Foreskin fibroblast (primary cell): ENCODE measurements at places on chromosomes 3 and 15.
A peak's percentile ranks its signal among the peaks of the same experiment; 100 is the strongest.

DNA sequence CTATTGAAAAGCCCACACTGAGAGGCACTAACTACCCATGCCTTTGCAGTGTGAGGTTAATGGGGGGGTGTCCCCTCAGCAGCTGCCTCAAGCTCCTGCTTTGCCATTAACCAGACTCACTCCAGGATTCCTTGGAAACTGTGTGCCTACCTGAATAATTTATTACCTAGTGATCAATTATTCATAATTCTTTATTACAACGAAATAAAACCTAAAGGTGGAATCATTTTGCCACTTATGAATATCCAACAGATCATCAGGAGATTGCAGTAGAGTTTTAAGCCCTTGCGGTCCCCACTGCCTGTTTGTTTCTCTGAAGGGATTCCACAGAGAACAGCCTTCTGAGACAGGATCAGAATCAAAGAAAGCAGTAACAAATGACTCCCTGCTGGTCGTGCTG lies 23.3 kb downstream of the NEK11 start:
- no peak for DNase-seq

DNA sequence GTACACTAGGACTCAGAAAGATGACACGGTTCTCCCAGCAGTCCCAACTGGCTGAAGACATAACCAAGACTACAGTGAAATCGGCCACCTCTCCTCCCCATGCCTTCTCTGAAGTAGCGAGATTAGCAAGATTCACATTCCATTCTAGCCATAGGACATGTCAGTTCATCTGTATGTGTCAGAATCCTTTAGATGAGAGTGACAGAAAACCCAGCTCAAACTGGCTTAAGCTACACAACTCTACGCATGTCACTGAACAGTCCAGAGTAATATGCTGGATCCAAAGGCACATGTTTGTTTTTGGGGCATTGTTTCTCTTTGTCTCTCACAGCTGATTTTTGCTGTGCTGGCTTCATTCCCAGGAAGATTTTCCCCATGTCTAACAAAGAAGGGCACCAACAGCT lies 75.8 kb downstream of the RARB start:
- DNase-seq: no peak

GRCh38 chr3:28590860-28591259 lies 242.2 kb upstream of the AZI2 start:
- DNase-seq: no peak

GRCh38 chr15:65663521-65663920 lies 41.8 kb downstream of the SLC24A1 start:
- no peak for DNase-seq

DNA sequence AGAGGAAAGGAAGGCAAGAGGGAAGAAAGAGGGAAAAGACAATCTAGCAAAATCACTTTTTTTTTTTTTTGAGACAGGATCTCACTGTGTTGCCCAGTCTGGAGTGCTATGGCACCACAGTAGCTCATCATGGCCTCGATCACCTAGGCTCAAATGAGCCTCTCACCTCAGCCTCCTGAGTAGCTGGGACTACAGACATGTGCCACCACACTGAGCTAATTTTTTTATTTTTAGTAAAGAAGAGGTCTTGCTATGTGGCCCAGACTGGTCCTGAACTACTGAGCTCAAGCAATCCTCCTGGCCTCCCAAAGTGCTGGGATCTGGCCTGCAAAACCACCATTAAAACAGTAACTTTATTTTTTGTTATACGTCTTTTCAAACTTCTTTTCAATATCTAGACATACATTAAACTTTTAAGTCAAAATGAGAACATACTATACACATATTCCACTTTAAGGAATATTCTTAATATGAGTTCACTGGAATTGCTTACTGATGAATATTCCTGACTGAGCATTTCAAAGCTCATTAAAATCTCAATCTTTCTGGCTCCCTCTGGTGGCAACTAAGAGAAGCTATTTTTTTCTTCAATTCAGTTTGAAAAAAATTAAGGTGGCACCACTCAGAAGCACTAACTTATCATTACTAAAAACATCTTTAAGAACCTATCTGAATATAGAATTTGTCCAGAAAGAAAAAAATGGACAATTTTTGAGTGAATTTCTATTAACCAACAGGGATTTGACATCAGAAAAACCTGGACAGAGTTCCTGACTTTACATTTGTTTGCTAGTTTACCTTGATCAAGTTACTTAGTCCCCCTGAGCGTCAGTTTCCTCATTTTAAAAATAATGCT lies 40.9 kb downstream of the UACA start:
- peak; percentile 73 for DNase-seq

DNA sequence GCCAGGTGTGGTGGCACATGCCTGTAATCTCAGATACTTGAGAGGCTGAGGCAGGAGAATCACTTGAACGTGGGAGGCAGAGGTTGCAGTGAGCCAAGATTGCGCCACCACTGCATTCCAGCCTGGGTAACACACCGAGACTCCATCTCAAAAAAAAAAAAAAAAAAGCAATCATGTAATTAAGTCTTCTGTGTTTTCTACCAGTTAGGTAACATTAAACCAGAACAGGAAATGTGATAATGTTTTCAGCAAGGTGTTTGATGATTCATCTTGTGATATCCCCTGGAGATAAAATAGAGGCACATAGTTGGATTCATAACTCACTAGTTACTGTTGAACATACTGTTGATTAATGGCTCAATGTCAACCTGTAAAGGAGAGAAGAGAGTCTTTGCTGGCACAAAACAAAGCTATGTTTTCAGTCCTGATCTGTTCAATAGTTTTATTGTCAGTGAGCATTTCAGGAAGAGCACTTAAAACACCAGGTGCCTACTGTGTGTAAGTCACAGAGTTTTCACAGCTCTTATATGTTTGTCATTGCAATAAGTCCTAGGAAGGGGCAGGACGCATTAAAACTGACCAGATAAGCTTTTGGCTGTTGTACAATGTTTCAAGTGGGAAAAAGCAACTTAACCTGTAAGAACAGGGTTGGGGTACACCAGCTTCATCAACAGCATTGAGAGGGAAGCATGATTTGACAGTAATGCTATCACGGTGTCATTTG lies 19.5 kb downstream of the DNAJB11 start:
- peak; percentile 33 for DNase-seq

DNA sequence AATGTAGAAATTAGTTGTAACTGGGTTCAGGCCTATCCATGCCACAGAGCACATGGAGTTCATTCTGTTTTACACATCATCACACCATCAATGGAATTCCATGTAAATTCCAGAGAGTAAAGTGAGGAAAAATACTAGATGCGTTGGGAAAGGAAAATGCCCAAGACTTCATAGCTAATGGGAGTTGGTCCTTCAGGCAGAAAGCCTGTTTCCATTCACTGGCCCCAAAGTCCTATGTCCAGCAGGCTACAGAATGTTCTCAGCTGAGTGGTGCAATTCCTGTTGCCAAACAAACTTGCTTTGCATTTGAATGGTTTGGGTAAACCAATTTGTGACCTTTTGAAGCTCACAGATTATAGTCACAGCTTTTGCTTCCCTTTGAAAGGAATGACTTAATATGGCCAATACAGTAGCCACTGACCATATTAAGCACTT lies 164.6 kb upstream of the PFN2 start:
- DNase-seq: peak; percentile 72

GRCh38 chr3:72155391-72156064 lies 370.6 kb upstream of the PROK2 start:
- DNase-seq: peak; percentile 99

GRCh38 chr15:53193149-53193548 lies 403.0 kb upstream of the ONECUT1 start:
- DNase-seq: no peak

DNA sequence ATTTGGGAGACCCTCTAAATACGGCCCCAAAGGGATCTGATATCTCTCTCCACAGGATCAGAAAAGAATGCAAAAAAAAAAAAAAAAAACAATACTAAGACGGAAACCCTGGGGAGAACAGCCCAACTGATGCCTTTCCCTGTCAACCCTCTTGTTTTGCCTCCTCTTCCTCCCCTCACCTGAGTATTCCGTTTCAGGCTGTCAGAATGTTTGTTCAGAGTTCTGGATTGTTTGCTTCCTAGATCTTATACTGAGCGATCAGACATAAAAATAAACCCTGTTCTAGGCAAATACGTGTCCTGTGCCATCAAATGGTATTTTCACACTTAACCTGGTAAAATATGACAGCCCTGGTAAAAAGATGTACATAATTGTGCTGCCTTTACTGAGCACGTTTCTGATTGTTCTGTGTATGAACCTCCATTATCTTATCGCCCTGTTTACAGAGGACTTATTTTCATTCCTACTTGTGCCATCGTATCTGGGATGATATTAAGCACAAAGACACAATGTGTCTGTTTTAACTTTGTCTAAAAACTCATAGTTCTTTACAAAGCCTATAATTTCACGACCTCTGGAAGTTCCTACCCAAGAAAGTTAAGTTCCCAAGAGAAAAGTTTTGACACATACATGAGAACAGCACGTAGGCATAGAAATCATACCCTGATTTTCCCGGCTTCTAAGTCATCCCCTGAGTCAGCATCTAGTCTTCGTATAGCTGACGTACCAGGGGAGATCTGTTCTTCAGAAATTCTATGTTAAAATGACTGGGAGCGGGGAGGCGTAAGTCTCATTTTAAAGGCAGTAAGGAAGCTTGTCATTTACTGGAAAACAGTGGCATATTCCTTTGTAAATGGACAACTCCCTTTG lies 856 bp downstream of the ZBTB38 start:
- DNase-seq: peak; percentile 45

GRCh38 chr3:105823149-105823867 lies 45.5 kb downstream of the CBLB start:
- peak; percentile 84 for DNase-seq

GRCh38 chr3:184236636-184237035 lies 7.3 kb downstream of the VWA5B2 start:
- no peak for DNase-seq

DNA sequence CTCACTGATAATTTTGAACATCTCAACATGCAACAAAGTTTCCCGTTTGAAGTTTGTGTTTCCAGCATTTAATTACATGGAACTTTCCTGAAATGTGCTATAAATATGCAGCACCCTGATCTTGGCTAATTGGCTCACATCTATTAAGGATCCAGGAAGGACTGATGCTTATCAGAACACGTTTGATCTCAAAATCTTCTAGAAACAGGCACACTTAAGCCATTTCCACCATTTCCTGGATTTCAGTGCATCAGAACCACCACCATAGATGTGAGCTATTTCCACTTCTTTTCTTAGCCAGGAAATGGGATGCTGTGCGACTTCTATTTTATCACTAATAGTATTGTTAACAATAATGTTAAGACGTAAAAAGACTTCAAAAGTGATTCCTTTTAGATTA lies 228.9 kb downstream of the FEZF2 start:
- DNase-seq: no peak

GRCh38 chr15:98581715-98582114 lies 66.6 kb upstream of the IGF1R start:
- DNase-seq: no peak

DNA sequence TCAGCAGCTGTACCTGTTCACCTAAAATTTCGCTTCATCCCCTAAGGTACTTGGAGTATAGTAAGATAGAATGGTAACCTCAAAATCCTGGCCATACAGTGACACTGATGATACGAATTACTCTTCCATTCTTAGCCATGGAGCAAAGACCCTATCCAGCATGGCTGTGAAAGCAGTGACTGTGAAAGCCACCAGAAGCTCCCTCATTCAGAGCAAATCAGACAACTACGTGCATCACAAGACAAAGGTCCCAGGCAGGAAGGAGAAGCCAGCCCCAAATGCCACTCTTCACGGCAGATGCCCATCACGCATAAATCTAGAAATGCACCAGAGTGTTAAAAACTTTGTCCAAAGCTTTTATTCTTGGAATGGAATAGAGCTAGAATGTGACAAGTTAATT lies 99.4 kb downstream of the GABRB3 start:
- no peak for DNase-seq

DNA sequence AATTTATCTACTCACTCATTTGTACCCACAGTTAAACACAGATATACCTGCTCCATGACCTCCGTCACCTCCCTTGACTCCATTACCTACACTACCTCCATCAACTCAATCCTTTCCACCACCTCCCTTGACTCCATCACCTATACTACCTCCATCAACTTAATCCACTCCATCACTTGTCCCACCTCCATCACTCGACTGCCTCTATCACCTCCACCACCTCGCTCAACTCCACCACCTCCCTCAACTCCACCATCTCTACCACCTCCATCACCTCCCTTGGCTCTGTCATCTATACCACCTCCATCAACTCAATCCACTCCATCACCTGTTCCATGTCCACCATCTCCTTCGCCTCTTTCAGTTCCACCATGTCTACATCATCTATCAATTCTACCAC lies 51.3 kb upstream of the WNT7A start:
- DNase-seq: no peak

DNA sequence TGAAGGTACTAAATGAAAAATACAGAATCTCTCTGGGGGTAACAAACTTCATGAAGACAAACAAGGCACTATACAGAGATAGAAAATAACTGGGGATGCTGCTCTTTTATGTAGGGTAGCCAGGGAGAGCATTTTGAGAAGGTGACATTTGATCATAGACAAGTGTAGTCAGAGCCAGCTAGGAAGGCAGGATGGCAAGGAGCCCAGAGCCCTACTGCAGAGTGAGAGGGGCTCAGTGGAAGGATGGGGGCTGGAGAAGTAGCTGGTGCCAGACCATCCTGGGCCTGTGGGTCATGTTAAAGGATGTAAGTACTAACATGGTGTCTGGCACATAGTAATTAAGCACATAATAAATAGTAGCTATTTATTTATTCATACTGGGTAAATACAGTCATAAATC lies 133.6 kb downstream of the MEIS2 start:
- DNase-seq: no peak

DNA sequence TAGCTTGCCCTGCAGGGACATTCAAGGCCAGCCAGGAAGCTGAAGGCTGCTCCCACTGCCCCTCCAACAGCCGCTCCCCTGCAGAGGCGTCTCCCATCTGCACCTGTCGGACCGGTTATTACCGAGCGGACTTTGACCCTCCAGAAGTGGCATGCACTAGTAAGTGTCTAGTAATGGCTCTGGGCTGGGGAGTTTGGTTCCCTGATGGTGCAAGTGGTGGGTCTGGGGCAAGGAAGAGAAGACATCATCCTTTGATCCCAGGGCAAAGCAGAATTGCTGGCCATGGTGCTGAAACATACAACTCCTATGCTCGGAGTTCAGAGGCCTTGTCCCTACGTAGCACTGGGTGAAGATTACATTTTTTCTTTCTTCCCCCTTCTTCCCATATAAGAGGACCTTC lies 311.4 kb downstream of the EPHB1 start:
- peak; percentile 6 for DNase-seq

- peak; percentile 50 for DNase-seq
These were observed 391.0 kb upstream of the RARB start for GRCh38 chr3:25037049-25037547.

- DNase-seq: no peak
These were observed 13.1 kb downstream of the MYH15 start for GRCh38 chr3:108497271-108497670.
